ENCODE measurements at places on chromosomes 4 and X. TPM values are rescaled to one million over a fixed set of nuclear protein-coding genes. Genes with fewer than 3 reads are reported as not detected.
A peak's percentile ranks its signal among the peaks of the same experiment; 100 is the strongest.

GRCh38 chr4:14726877-14727361 is 275.4 kb upstream of the CPEB2 start:
- H3K4me3 ChIP-seq = no peak overlapping the region
- no peaks in the 10 kb centered on the region for H3K27me3 ChIP-seq
- no peaks in the 10 kb centered on the region for H3K36me3 ChIP-seq
- H3K27ac ChIP-seq = no peak overlapping the region

Gene TMEM164
- total RNA-seq = 20.6 TPM

GRCh38 chrX:111083081-111083480 is 12.9 kb upstream of the PAK3 start:
- H3K36me3 ChIP-seq = no peaks in the 10 kb centered on the region
- no peak overlapping the region for H3K27ac ChIP-seq
- H3K4me1 ChIP-seq = no peaks in the 10 kb centered on the region
- DNase-seq = no peak

Gene PRKG2
- total RNA-seq = 0.98 TPM

- no peak overlapping the region for H3K4me3 ChIP-seq
- DNase-seq = no peak
- no peak overlapping the region for H3K27ac ChIP-seq
- H3K36me3 ChIP-seq = no peaks in the 10 kb centered on the region
- no peaks in the 10 kb centered on the region for H3K27me3 ChIP-seq
Measured at GRCh38 chrX:115693476-115693875, 132.5 kb downstream of the PLS3 start.

DNA sequence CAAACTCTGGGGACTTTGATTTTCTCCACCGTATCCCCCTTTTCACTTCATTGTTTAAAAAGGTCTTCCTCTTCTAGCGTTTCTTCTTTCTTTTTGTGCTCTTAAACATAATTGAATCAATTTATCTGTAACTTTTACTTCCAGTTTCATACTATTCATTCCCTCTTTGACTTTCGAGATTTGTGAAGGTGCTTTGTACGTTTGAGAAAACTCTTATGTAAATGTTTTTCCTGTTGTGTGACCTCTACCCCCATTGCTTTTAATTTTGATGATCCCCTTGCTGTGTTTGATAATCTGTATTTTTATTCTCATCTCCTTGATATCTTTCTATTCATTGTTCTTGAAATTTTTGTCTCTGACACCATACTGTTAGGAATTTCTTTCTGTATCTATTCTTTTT is 4.8 kb downstream of the USP38 start:
- H3K27ac ChIP-seq = no peak overlapping the region
- DNase-seq = no peak
- H3K4me3 ChIP-seq = no peak overlapping the region
- H3K27me3 ChIP-seq = no peaks in the 10 kb centered on the region
- peaks cover 44% of the 10 kb centered on the region for H3K4me1 ChIP-seq
- peaks cover 5% of the 10 kb centered on the region for H3K36me3 ChIP-seq

DNA sequence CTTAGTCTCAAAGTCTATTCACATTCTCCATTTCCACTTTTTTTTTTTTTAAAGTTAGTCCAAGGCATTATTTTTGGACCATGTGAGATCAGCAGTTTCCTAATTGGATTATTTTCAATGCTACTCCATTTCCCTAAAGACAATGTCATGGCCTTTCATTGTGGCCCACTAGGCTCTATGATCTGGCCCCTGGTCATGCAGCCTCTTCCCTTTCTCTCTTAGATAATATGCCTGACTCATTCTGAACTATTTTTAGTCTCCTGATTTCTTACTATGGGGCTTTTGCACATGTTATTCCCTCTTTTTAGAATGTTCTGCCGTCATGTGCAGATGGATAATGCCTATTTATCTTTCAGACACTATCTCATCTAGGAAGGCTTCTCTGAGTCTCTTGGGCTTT is 157.3 kb downstream of the TMA16 start:
- no peak overlapping the region for H3K4me3 ChIP-seq
- H3K36me3 ChIP-seq = no peaks in the 10 kb centered on the region
- no peak overlapping the region for H3K27ac ChIP-seq
- no peaks in the 10 kb centered on the region for H3K4me1 ChIP-seq
- no peaks in the 10 kb centered on the region for H3K27me3 ChIP-seq
- DNase-seq = no peak

Gene DCLK2
- 0.35 TPM for total RNA-seq

- no peaks in the 10 kb centered on the region for H3K4me1 ChIP-seq
- H3K27ac ChIP-seq = no peak overlapping the region
- DNase-seq = no peak
- H3K4me3 ChIP-seq = no peak overlapping the region
Measured at GRCh38 chrX:76439188-76439587, 11.7 kb downstream of the MAGEE1 start.

DNA sequence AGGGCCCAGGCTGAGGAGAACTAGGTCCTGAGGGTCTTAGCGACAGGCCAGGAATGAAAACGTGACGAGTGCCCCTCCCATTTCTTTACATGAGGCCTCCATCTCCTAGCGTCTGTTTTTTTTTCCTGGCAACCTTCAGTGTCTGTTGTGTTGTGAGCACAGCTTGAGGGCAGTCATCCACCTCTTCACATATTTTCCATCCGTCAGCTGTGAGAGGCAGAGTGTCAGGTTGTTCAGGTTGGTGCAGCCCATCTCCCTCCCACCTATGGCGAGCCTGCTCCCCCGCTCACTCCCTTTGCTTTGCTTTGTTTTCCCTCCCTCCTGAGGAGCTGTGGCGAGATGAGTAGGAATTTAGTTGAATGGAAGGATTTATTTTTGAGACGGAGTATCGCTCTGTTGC is 51.7 kb upstream of the CHRNA9 start:
- H3K4me3 ChIP-seq = no peak overlapping the region
- H3K4me1 ChIP-seq = peaks cover 53% of the 10 kb centered on the region
- peak overlapping the region; percentile 90 for H3K27ac ChIP-seq
- H3K27me3 ChIP-seq = no peaks in the 10 kb centered on the region

GRCh38 chrX:65667157-65667502 is 324 bp upstream of the MSN start:
- H3K27ac ChIP-seq = peak overlapping the region; percentile 16
- H3K36me3 ChIP-seq = peaks cover 5% of the 10 kb centered on the region
- no peak overlapping the region for H3K4me3 ChIP-seq
- no peak for DNase-seq

DNA sequence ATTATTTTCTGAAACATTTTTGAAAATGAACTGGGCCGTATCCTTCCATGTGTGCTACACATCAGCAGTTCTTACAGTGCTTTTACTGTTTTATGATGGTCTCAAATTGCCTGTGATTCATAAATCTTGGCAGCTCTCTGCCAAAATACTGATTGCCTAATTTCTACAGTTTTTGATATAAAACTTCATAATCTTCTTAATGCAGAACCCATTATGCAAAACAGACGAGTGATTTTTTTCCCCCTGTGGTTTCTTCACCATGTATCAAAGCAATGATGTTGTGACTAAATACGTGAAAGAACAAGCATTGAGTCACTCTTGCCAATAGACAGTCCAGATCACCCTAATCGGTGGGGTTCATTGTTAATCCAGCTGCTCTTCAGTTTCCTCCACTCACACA is 156.4 kb upstream of the WDR1 start:
- no peaks in the 10 kb centered on the region for H3K4me1 ChIP-seq
- no peaks in the 10 kb centered on the region for H3K36me3 ChIP-seq
- no peak overlapping the region for H3K4me3 ChIP-seq

- H3K36me3 ChIP-seq = no peaks in the 10 kb centered on the region
- H3K4me1 ChIP-seq = no peaks in the 10 kb centered on the region
- no peak overlapping the region for H3K4me3 ChIP-seq
- DNase-seq = no peak
Measured at GRCh38 chr4:183158062-183158461, 59.0 kb downstream of the WWC2 start.

Gene SGCB
- total RNA-seq = 8.8 TPM

Gene TMEM165
- 62.9 TPM for total RNA-seq

- no peaks in the 10 kb centered on the region for H3K27me3 ChIP-seq
- no peaks in the 10 kb centered on the region for H3K4me1 ChIP-seq
- no peak for DNase-seq
- no peak overlapping the region for H3K27ac ChIP-seq
- no peak overlapping the region for H3K4me3 ChIP-seq
Measured at GRCh38 chrX:44744799-44745198, 99.0 kb upstream of the DUSP21 start.

GRCh38 chrX:13464599-13465275 is 104.7 kb upstream of the EGFL6 start:
- H3K27me3 ChIP-seq = no peaks in the 10 kb centered on the region
- DNase-seq = no peak
- H3K27ac ChIP-seq = no peak overlapping the region

GRCh38 chr4:101218346-101218745 is 129.0 kb downstream of the PPP3CA start:
- no peaks in the 10 kb centered on the region for H3K4me1 ChIP-seq
- H3K36me3 ChIP-seq = no peaks in the 10 kb centered on the region
- no peak overlapping the region for H3K27ac ChIP-seq
- no peak overlapping the region for H3K4me3 ChIP-seq
- DNase-seq = no peak

- no peak for DNase-seq
- no peaks in the 10 kb centered on the region for H3K27me3 ChIP-seq
- no peak overlapping the region for H3K27ac ChIP-seq
- H3K36me3 ChIP-seq = no peaks in the 10 kb centered on the region
Measured at GRCh38 chrX:85995641-85996040, 51.7 kb downstream of the CHM start.
